Adrenal gland (tissue), 19 donors: ENCODE measurements at places on chromosomes 2 and 18.

DNA sequence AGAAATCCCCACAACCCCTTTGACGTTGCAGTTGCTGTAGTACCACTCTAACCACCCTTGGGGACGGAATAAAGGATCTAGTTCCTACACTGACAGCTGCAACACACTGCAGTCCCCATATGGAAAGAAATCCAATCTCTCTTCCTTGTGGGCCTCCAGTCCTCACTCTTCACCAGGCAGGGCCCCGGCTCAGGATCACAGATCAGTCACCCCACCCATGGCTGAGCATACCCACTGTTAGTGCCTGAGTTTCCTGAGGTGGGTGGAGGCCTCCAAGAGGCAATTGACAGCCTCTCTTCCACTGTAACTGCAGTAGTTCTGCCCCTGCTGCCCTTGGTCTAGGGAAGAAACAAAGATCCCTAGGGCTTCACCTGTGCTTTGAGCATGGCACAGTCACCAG, 670.0 kb upstream of the CDH2 start:
- H3K27ac ChIP-seq = no peak overlapping the region
- DNase-seq = no peak
- H3K4me3 ChIP-seq = no peak overlapping the region
- H3K4me1 ChIP-seq = no peaks in the 10 kb centered on the region
- H3K27me3 ChIP-seq = no peaks in the 10 kb centered on the region

DNA sequence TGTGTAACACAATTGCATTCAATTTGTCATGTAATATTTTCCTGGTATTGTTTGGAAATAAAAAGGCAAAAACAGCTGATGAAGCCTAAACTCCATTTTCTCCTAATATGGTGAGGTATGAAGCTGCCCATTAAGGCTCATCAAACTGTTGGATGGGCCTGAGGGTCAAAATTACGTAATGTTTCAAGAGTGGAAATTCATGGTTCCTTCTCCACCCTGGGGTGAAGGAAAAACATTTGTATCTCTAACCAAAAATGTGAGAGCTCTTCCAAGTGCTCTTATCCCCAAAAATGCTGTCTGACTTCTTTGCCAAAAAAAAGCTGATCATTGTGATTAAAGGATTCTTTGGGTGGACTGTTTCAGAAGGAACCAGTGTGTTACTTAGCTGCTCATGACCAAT, 91.8 kb downstream of the ARHGAP28 start:
- H3K4me3 ChIP-seq = no peak overlapping the region
- H3K27me3 ChIP-seq = no peaks in the 10 kb centered on the region
- no peak overlapping the region for H3K27ac ChIP-seq
- no peaks in the 10 kb centered on the region for H3K4me1 ChIP-seq

GRCh38 chr2:227326783-227327182, 1.7 kb downstream of the MFF start:
- no peak for DNase-seq
- no peak overlapping the region for H3K27ac ChIP-seq
- peaks cover 6% of the 10 kb centered on the region for H3K36me3 ChIP-seq
- no peaks in the 10 kb centered on the region for H3K4me1 ChIP-seq

GRCh38 chr2:46997329-46997728, 81.7 kb upstream of the MCFD2 start:
- H3K27me3 ChIP-seq = no peaks in the 10 kb centered on the region
- no peaks in the 10 kb centered on the region for H3K36me3 ChIP-seq
- peaks cover 8% of the 10 kb centered on the region for H3K4me1 ChIP-seq
- no peak overlapping the region for H3K4me3 ChIP-seq
- DNase-seq = no peak
- no peak overlapping the region for H3K27ac ChIP-seq

DNA sequence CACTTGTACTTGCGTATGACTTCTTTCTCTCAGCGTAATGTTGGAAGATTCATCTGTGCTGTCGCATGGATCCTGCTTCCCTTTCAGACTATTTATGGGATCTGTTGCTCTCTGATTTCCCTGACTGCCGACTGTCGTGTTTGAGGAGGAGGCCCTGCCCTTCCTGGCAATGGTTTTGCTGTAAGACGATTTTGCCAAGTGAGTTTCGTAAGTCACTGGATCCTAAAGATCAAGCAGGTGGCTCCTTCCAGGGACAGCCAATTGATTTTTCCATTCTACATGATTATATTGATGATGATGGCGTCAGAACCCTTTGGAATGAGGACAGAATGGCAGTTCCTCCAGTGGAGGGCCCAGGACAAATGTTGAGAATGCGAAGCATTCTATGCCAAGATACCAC, 8.7 kb upstream of the B3GNT2 start:
- H3K4me3 ChIP-seq = no peak overlapping the region
- H3K27ac ChIP-seq = no peak overlapping the region
- H3K36me3 ChIP-seq = no peaks in the 10 kb centered on the region
- DNase-seq = no peak
- H3K27me3 ChIP-seq = no peaks in the 10 kb centered on the region
